ENCODE measurements at places on chromosomes 13 and 19.

GRCh38 chr13:57673197-57673596 lies 41.7 kb downstream of the PCDH17 start:
- DNase-seq: no peak

DNA sequence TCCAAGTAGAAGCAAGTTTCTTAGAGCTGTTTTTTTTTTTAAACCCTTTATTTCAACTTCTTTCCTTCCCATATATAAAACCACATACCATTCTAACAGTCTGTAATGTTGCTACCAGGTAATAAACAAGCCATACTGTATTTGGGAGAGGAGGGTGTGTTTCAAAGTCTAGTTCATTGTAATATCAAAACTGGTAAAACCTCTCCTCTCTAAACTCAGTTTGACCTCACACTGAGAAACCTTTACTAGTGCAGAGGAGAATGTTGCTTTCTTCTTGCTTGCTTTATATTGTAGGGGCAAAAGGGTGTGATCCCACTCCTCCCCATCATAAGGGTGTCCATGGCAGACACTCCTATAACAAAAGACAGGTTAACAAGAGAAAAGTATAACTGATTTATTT lies 155.1 kb downstream of the GGACT start:
- no peak for DNase-seq

DNA sequence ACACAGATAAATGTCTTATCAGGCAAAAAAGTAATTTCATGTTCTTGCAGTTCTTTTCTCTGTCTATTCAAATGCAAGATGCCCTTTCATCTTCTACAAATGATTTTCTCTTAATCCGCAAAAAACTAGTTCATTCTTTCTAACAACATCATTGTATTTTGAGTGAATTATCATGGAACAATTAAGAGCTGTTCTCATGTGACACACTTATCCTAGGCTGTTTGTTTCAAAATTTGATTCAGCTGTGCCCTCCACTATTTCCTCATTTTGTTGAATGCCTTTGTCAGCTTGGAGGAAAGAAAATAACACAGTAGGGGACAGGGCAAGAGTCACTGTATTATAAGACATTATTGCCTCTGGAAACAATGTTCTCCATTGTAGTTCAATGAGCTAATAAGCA lies 396.9 kb downstream of the KCTD12 start:
- no peak for DNase-seq

GRCh38 chr13:79829880-79830279 lies 348.9 kb downstream of the NDFIP2 start:
- DNase-seq: no peak

- DNase-seq: peak; percentile 94
Observed at GRCh38 chr13:30421093-30422053, 920 bp upstream of the UBE2L5 start.

DNA sequence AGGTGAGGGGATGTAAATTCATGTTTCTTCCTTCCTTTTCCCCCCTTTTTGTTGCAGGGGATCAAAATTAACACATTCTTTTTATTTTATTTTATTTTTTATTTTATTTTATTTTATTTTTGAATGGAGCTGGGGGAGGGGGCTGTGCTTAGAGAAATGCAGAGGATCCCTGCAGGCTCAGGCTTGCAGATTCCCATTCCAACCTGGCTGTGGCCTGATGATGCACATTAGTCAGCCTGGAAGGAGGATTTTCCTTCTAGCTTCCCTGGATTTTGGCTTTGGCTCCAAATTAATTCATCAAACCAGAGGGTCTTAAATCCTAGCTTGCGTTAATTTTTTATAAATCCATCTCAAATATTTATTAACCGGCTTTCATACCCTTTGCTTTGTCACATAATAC lies 67.0 kb downstream of the FREM2 start:
- DNase-seq: no peak
